ENCODE measurements at places on chromosomes 4 and X.

DNA sequence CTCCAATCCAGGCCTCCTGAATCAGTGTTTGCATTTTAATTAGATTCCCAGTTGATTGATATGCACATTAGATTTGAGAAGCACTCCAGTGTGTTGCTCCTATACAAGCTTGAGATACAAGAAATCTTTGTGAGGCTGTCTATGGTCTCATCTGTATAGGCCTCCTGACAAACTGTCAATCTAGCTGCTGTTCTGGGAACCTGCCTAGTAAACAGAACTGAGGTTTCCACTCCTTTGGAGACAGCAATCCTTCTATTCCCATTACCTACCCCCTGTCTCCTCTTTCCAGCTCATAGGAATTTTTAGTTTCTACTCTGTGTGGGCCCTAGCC is 306.1 kb upstream of the EMCN start:
- no peak for DNase-seq

- no peak for DNase-seq
Measured at GRCh38 chr4:146182443-146182842, 6.9 kb downstream of the LSM6 start.

DNA sequence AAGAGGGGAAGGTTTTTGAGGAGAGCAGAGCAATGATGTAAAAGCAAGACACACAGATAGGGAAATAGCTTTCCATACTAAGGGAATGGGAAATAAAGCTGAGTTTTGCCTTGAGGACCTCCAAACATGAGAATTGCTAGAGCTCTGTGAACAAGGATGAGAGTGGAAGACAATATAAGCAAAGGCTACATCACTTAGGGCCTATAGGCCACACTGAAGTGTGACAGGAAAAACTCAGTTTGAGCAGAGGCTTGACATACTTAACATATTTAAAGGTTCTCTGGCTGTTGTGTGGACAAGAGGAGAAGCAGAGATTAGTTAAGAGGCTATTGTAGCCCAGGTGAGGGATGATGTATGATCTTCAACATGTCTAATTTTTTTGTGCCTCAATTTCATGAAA is 5.3 kb upstream of the SRP72 start:
- no peak for DNase-seq

DNA sequence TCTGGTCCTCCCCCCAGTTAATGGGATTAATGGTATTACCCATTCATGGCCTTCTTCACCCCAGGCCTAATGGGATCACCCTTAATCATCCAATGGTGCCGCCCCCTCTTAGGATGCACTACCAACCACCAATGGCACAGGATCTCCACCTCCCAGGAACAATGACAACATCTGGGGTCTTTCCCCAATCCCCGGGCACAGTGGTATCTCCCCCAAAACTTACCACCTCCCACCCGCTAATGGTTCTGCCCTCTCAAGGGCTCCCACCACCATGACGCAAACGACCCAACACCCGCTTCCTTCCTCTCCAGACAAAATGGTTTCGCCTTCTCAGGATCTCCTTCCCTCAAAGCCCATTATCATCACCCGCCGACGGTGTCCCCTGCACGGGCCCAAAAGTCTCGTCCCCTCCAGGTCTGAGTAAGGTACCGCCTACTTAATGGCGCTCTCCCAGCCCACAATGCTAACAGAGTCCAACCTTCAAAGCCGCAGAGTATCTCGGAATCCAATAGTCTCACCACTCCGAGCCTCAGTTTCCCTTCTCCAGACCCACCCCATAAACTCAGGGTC is 458 bp downstream of the GRIPAP1 start:
- no peak for DNase-seq

DNA sequence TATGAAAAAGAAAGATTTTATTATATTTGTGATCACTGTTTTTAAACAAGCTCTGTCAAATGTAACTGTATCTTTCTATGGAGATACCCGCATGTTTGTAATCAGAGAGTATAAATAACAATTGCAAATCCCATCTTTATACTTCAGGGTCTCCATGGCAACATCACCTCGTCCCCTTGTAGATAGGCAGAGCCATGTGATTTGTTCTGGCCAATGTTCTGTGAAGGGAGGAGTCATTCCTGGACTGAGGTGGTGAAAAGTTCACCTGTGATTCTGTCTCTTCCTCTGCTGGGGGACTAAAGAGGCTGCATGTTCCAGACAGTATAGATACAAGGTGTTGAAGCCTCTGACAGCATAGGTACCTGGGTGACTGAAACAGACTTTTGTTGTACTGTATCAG is 45.6 kb upstream of the MED14 start:
- DNase-seq, result no peak

GRCh38 chr4:7628432-7628831 is 193.7 kb upstream of the PSAPL1 start:
- no peak for DNase-seq

GRCh38 chr4:187550256-187550950 is 445.2 kb upstream of the ZFP42 start:
- no peak for DNase-seq

DNA sequence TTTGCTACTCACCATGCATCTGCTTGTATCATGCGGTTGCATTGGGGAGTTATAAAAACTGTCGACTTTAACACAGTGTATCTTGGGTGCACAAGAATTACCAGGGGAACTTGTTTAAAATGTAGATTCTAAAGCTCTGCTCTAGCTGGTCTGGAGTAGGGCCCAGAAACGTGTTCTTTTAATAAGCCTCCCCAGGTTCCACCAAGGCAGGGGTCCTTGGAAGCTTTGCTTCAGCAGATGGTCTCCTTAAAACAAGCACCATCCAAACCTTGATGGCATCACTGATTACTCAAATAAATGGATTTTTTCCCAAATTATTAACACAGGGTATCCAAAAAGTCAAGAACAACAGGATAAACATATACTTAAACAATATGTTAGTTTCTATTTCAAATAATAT is 120.2 kb upstream of the NDP start:
- no peak for DNase-seq

DNA sequence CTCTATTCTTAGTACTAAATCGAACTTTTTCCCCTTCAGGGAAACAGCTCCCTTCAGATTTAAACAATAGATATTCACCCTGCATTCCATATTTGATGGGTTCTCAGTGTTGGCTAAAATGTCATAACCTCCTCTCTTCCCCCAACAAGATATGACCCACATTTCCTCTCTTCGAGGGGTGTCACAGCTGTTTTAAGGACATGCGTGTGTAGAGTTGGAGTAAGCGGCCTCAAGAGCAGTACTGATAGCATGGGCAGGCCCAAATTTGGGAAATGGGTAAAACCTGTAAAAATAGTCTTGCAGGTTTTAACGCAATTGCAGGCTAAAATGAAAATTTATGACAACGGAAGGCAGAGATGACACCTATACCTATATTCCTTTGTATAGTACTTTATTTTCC is 28.7 kb downstream of the SAT1 start:
- no peak for DNase-seq

All from progenitor cell of endocrine pancreas (in vitro differentiated cells).